ENCODE measurements at places on chromosomes 2 and 18. TPM values are rescaled to one million over a fixed set of nuclear protein-coding genes. Genes with fewer than 3 reads are reported as not detected.

Gene PROKR1
- total RNA-seq, result 0.08 TPM

GRCh38 chr2:159564081-159564480 is 52.3 kb downstream of the BAZ2B start:
- H3K36me3 ChIP-seq, result no peaks in the 10 kb centered on the region
- DNase-seq, result no peak
- no peak overlapping the region for H3K4me3 ChIP-seq
- no peak overlapping the region for H3K27ac ChIP-seq
- no peaks in the 10 kb centered on the region for H3K4me1 ChIP-seq
- H3K27me3 ChIP-seq, result no peaks in the 10 kb centered on the region

Gene SLC5A7
- total RNA-seq, result 0.42 TPM

DNA sequence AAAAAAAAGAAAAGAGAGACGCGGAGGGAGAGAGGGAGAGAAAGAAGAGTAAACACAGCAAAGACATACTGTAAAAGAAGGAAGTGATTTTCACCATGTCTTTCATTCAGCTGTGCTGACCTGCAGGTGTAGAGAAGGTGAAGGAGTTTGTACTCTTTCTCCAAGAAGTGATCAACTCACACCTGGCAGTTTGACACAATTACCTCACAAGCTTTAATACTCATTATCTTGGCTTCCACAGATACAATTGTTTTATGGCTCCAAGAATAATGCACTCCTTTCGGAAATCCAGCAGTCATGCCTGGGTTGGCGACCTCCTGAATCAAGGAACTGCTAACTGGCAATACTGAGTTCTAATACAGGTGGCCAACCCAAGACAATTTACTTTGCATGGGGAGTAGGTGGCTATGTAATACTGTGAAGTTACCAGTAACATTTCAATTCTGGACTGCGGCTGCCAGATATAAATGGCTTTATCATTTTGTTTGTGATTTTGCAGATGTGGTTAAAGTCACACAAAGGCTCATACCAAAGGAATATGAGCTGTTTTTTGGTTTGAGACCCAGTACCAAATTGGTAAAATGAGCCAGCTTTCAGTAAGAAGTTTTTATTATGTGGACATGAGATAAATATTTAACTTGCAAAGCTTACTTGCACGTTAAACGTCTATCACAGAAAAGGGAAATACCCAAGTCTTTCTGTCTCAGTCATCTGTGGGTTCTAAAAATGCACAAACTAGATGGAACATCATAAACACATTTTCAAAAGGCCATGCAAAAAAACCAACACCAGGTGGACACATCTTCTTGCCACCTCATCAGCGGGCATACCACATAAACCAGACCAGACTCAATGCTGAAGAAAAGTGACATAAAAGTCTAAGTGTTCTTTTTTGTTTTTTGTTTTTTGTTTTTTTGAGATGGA is 69.3 kb downstream of the NCKAP5 start:
- peak overlapping the region; percentile 29 for H3K27ac ChIP-seq
- no peaks in the 10 kb centered on the region for H3K36me3 ChIP-seq
- H3K4me3 ChIP-seq, result no peak overlapping the region
- DNase-seq, result peak; percentile 42
- H3K27me3 ChIP-seq, result no peaks in the 10 kb centered on the region

All from colonic mucosa (tissue), 4 donors.